ENCODE measurements at places on chromosomes 12 and 14.

DNA sequence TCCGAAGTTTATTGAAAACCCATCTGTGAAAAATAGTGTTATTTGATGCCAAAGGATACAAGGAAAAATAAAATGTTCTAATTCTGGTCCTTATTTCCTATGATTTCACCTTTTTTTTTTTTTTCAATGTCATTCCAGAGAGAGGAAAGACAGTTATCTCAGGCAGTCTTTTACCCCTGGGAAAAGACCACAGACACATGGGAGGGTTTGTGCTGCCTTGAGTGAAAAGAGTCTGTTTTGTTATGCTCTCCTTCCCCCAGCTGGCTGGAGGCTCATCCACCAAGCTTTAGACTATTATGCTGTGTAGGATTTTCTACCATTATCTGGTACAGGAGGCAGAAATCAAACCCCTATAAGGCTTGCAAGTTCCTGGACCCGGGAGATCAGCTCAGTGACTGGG lies 151.8 kb downstream of the CRADD start:
- no peaks in the 10 kb centered on the region for H3K27me3 ChIP-seq
- no peak for DNase-seq
- peaks cover 5% of the 10 kb centered on the region for H3K4me1 ChIP-seq
- H3K36me3 ChIP-seq = no peaks in the 10 kb centered on the region
- no peak overlapping the region for H3K27ac ChIP-seq
- H3K4me3 ChIP-seq = no peak overlapping the region

DNA sequence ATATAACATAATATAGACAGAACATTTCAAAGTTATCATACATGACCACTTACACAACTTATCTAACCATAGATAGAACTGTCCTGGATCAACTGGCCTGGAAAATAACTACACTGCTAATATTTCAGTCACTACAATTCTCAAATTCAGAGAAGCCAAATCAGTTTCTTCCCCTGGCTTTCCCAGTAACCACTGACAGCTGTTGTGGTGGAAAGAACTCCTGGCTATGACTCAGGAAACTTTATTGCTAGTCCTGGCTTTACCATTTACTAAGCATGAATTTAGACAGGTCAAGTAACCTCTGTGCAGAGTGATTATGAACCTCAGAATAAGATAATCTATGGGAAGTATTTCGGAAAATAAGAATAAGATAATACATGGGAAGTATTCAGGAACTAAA lies 244.9 kb upstream of the DIO2 start:
- H3K27ac ChIP-seq = no peak overlapping the region
- no peaks in the 10 kb centered on the region for H3K36me3 ChIP-seq
- H3K27me3 ChIP-seq = no peaks in the 10 kb centered on the region

GRCh38 chr14:49897965-49898364 lies 5.1 kb downstream of the ARF6 start:
- H3K4me1 ChIP-seq = peaks cover 20% of the 10 kb centered on the region
- H3K27me3 ChIP-seq = no peaks in the 10 kb centered on the region
- DNase-seq = no peak

- H3K36me3 ChIP-seq = no peaks in the 10 kb centered on the region
- no peak overlapping the region for H3K27ac ChIP-seq
- H3K4me1 ChIP-seq = peaks cover 26% of the 10 kb centered on the region
- H3K4me3 ChIP-seq = no peak overlapping the region
- H3K27me3 ChIP-seq = no peaks in the 10 kb centered on the region
- no peak for DNase-seq
These were observed 71.0 kb downstream of the RFLNA start for GRCh38 chr12:124365726-124366430.

DNA sequence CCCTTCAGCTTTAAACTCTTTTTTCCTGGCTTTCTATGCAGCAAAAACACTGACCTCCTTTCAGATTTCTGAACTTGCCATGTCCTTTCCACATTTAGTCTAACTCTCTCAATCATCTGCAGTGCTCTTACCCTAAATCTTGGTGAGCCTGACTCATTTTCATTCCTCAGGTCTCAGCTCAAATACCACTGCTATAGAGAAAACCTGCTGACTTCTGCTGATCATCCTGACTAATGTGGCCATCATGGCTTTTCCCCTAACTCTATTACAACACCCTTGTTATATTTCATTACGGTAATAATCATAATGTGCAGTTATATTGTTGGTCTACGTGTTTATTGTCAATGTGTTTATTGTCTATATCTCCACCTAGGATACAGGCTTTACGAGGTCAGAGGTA lies 207.3 kb upstream of the OR4E1 start:
- no peak overlapping the region for H3K4me3 ChIP-seq
- H3K27me3 ChIP-seq = no peaks in the 10 kb centered on the region
- H3K4me1 ChIP-seq = no peaks in the 10 kb centered on the region
- DNase-seq = no peak

- H3K36me3 ChIP-seq = no peaks in the 10 kb centered on the region
- no peak overlapping the region for H3K4me3 ChIP-seq
- H3K4me1 ChIP-seq = no peaks in the 10 kb centered on the region
- H3K27me3 ChIP-seq = no peaks in the 10 kb centered on the region
- no peak overlapping the region for H3K27ac ChIP-seq
- no peak for DNase-seq
These were observed 120.7 kb downstream of the C12orf75 start for GRCh38 chr12:105451211-105451610.

DNA sequence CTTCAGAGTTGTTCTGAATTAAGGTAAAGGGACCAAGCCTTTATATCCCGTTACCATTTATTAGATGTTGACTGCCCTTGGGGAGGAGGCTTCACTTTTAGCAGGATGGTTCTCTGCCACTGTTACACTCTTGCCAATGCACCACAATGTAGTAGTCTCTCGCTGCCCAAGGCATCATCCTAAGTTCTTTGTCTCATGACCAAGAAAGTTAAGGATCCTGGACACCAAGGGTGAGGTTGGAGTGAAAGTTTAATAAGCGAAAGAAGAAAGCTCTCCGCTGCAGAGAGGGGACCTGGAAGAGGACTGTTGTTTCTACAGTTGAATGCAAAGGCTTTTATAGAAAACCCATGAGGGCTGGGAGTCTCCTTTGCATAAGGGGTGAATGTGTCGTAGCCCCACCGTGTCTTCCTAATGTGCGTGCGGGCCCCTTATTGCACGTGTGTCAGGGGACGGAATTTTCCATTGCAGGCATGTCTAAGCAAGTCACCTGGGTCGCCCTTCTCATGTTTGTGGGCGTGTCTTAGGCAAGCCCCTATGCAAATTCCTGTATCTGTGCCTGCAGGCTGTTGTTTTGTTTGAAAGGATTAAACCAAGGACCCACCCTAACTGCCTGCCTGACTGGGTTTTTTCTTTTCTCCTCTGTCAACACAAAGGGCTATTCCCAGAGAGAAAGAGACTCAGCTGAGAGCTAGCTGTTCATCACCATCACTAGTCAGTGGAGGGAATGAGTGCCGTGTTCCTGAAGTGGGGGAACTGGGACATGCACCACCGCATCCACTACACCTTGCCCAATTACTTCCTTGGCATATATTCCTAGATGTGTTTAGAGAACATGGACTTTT lies 17.6 kb upstream of the RNASE1 start:
- H3K4me3 ChIP-seq = no peak overlapping the region
- H3K4me1 ChIP-seq = no peaks in the 10 kb centered on the region
- DNase-seq = no peak
- H3K27ac ChIP-seq = no peak overlapping the region
- H3K27me3 ChIP-seq = no peaks in the 10 kb centered on the region

- H3K27me3 ChIP-seq = no peaks in the 10 kb centered on the region
- H3K36me3 ChIP-seq = no peaks in the 10 kb centered on the region
- H3K4me1 ChIP-seq = no peaks in the 10 kb centered on the region
- peak overlapping the region; percentile 81 for H3K27ac ChIP-seq
- peak; percentile 64 for DNase-seq
These were observed 216.8 kb downstream of the TTC8 start for GRCh38 chr14:89041257-89041582.

DNA sequence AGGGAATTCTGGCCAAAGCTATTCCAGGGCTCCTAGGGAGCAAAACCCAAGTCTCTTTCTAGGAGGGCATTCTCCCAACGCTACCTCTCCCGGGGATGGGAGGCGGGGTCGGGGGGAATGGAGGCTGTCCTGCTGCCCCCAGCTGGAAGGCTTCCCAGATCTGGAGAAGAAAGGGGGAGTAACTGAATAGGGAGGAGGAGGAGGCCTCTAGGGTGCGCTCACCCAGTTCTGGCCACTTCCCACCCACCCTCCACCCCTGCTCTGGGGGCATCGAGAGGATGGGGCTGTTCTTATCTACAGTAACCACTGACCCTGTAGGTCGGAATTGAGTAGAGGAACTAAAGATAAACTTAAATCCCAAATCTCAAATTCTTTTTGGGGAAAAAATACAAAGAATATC lies 579 bp upstream of the RNASE1 start:
- no peaks in the 10 kb centered on the region for H3K27me3 ChIP-seq
- no peak for DNase-seq
- H3K4me1 ChIP-seq = no peaks in the 10 kb centered on the region
- H3K4me3 ChIP-seq = no peak overlapping the region
- H3K36me3 ChIP-seq = no peaks in the 10 kb centered on the region
- no peak overlapping the region for H3K27ac ChIP-seq

GRCh38 chr14:71365361-71365760 lies 458.1 kb downstream of the PCNX1 start:
- H3K27me3 ChIP-seq = no peaks in the 10 kb centered on the region
- no peak for DNase-seq
- H3K4me3 ChIP-seq = no peak overlapping the region
- no peaks in the 10 kb centered on the region for H3K4me1 ChIP-seq
- no peaks in the 10 kb centered on the region for H3K36me3 ChIP-seq
- H3K27ac ChIP-seq = no peak overlapping the region

DNA sequence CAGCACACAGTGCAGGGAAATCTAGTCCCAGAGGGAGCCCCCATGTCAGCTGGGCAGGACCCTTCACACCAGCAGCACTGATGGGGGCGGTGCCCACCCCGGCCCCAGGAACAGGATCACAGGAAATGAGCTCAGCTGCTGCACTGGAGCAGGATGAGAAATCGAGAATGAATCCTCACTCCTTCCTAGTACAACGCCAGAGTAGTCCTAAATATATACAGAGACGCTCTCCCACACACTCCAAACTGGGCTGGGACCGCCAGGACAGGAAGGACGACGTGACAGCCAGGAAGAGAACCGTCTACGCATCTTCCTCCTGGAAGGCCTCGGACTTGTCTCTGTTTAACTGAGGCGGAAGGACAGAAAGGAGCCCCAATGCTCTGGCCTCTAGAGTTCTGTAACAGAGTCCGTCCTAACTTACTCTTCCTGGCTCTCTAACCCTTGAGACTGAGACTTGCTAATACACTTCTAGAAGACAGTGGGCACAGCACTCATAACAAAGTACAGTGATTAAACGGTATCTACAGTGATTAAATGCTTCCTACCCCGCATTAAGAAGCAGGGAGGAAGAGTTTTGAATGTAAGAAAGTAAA lies 33.4 kb downstream of the CDC42BPB start:
- DNase-seq = peak; percentile 26
- no peaks in the 10 kb centered on the region for H3K4me1 ChIP-seq
- H3K27me3 ChIP-seq = no peaks in the 10 kb centered on the region

- H3K27me3 ChIP-seq = no peaks in the 10 kb centered on the region
- no peak overlapping the region for H3K4me3 ChIP-seq
- DNase-seq = peak; percentile 94
- no peaks in the 10 kb centered on the region for H3K36me3 ChIP-seq
- H3K27ac ChIP-seq = peak overlapping the region; percentile 7
These were observed 6.0 kb upstream of the GPR84 start for GRCh38 chr12:54370171-54370730.

DNA sequence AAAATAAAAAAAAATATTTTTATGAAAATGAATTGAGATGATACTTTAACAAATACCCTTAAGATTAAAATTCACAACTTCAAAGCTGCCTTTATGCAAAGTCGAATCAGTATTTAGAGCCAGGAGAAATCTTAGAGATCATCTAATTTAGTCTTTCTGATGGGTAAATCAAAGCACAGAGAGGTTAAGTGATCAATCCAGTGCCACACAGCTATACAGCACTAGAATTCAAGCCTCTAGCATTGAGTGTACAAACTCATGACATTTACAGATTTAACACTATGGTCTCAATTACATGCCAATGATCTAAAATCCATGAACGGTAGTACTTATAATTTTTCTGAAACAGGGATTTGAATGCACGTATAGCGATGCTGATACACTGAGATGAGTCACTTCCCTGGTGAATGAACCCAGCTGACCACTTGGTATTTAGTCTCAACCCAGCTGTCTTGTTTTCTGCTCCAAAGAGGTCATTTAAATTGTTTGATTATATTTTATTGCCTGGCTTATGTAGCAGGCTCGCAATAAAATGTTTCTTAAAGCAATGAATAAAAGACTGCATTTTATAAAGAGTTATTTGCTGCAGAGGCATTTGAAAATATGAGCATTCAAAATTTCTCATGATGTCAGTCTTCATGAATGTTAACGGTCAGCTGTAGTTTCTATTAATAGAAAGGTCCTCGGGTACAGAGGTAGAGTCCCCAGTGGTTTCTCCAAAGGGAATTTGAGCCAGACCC lies 152.4 kb upstream of the PRICKLE1 start:
- H3K4me3 ChIP-seq = no peak overlapping the region
- no peak for DNase-seq
- H3K27me3 ChIP-seq = no peaks in the 10 kb centered on the region
- H3K27ac ChIP-seq = no peak overlapping the region

DNA sequence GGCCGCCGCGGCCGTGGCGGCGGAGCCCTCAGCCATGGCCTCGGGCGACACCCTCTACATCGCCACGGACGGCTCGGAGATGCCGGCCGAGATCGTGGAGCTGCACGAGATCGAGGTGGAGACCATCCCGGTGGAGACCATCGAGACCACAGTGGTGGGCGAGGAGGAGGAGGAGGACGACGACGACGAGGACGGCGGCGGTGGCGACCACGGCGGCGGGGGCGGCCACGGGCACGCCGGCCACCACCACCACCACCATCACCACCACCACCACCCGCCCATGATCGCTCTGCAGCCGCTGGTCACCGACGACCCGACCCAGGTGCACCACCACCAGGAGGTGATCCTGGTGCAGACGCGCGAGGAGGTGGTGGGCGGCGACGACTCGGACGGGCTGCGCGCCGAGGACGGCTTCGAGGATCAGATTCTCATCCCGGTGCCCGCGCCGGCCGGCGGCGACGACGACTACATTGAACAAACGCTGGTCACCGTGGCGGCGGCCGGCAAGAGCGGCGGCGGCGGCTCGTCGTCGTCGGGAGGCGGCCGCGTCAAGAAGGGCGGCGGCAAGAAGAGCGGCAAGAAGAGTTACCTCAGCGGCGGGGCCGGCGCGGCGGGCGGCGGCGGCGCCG lies 381 bp downstream of the YY1 start:
- peak overlapping the region; percentile 72 for H3K4me3 ChIP-seq
- no peaks in the 10 kb centered on the region for H3K27me3 ChIP-seq
- H3K4me1 ChIP-seq = peaks cover 13% of the 10 kb centered on the region
- peak; percentile 78 for DNase-seq
- H3K27ac ChIP-seq = peak overlapping the region; percentile 98
- H3K36me3 ChIP-seq = no peaks in the 10 kb centered on the region

DNA sequence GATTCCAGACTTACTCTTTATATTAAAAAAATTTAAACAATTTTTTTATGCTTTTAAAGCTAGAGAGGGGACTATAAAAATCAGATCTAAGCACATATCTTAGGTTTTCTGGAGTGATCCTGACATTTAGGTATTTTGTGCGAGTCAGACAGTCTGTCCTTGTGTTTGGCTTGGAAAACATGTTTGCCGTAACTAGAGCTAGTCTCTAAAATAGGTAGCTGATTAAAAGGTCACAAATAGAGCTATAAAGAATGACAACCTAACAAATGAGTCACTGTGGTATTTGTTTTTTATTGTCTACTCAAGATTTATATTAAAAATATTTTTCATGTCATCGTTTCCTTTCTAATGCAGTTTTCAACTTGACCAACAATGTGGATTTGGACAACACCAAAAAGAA lies 73.4 kb downstream of the MNAT1 start:
- H3K4me3 ChIP-seq = no peak overlapping the region
- no peaks in the 10 kb centered on the region for H3K27me3 ChIP-seq
- H3K4me1 ChIP-seq = no peaks in the 10 kb centered on the region
- DNase-seq = no peak
- no peak overlapping the region for H3K27ac ChIP-seq
